Activated CD4-positive, alpha-beta T cell treated with anti-CD3 and anti-CD28 coated beads for 1 hour (primary cell): ENCODE measurements at places on chromosomes 2 and 18.

DNA sequence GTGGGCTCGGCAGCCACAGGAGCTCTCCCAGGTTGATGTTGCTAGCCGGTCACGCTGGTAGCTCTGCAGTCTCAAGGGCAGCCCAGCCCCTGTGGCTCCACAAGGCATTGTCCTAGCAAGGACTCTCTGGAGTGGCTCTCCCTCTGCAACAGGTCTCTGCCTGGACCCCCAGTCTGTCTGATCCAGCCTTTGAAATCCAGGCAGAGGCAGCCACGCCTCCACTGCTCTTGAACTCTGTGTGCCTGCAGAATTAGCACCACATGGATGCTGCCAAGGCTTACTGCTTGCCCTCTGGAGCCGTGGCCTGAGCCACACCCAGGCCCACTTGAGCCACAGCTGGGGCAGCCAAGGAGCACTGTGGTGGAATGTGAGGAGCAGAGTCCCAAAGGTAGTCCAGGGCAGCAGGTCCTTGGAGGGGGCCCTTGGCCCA is 43.0 kb upstream of the FAHD2A start:
- no peak for DNase-seq

DNA sequence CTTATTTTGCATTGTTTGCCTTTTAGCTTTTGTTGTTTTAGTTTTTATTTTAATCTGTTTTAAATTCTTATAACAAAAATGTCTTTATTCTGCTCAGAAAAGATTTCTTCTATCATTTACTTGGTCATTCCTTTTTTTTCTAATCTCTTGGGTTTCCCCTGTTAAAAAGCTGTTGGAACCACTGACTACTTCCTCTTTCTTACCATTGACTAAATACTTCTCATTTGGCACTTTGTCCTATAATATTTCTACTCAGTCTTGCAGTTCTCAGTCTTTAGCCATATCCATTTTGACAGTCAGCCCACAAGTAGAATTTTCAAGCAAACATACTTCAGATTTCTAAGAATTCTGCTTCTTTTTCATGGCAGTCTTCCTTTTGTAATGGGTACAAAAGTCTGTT is 567.2 kb downstream of the SATB2 start:
- no peak for DNase-seq

DNA sequence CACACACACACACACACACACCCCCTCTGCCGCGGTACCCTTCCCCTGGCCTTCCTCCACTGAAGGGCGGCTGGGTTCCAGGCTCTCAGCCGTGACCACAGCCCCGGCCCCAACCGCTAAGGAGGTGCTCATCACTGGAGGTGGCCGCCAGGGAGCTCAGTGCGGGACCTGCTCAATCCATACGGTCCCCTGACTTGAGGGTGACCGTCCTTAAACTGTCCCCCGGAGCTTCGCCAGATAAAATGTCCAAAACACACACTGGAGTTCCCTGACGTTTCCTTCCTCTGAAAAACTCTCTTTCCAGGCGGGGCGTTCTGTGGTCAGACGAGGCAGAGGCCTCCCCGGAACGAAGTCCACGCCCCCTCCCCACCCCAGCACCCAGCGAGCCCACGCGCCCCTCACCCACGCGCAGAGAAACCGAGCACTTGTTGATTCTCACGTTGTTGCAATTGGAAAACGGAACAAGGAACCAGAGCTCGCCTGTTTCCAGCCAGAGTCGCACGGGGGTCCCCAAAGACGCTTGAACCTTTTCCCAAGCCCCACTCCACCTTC is 1.4 kb downstream of the MBP start:
- no peak for DNase-seq

- no peak for DNase-seq
These were observed 535.4 kb upstream of the RAB6C start for GRCh38 chr2:129443865-129444739.

GRCh38 chr2:7773362-7774360 is 856.4 kb downstream of the RNF144A start:
- DNase-seq = no peak

DNA sequence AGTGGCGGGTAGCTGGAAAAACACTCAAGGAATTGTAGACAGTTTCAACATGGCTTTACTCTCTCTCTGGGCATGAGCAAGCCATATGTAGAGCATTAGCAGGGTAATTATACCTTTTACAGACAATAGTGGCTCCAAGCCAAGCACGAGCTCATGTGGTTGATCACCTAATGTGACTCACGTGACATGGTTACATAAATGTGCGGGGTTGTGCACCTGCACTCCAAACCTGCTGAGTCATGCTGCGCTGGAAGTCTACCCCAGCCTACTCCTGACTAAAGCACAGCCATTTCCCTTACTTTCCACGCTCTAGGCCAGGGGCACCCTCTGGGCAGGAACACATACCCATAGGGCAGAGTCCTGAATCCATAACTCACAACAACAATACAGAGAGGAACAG is 232.8 kb downstream of the MBD5 start:
- DNase-seq = no peak

GRCh38 chr2:5617358-5617757 is 74.8 kb upstream of the SOX11 start:
- no peak for DNase-seq

- no peak for DNase-seq
These were observed 28.8 kb downstream of the GMCL1 start for GRCh38 chr2:69858261-69858660.

DNA sequence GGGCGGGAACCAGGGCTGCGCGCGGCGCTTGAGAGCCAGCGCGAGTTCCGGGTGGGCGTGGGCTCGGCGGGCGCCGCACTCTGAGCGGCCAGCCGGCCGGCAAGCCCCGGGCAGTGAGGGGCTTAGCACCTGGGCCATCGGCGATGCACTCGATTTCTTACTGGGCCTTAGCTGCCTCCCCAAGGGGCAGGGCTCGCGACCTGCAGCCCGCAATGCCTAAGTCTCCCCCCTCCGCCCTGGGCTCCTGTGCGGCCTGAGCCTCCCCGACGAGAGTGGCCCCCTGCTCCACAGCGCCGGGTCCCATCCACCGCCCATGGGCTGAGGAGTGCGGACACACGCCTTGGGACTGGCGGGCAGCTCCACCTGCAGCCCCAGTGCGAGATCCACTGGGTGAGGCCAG is 36.5 kb upstream of the MAP2 start:
- DNase-seq = no peak

DNA sequence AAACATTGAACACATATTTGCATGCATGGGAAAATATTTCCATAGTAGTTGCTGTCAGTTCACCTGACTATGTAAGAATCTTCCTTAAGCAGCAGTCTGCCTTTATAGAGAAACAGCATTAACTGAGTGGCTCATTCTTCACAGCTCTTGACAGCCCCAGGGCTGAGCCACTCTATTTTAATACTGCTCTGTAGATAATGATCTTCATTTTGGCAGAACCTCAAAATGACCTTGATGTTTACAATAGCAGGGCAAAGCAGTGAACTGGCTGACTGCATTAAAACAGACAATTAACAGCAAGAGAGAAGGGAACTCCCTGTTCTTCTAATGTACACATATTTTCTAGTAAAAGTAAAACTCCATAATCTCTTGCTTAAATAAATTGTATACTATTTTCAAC is 580.6 kb upstream of the SOX11 start:
- no peak for DNase-seq

- peak; percentile 34 for DNase-seq
These were observed 13.3 kb upstream of the RAB17 start for GRCh38 chr2:237603718-237604362.

DNA sequence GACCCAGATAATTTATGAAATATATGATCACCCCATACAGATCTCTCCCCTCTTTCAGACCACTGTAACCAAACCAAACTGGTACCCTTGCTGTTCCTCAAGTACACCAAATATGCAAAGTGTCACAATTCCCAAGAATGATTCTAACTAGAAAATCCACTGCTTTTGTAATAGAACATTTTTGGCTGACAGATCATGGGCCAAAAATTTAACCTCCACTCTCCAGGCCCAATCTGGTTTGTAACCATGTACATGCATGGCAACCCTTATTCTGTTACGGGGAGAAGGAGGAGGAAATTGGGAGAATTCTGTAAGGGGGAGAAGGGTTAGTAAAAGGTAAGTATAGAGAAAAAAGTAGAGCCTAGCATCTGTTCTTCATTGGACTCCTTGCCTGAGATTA is 62.0 kb downstream of the IKZF2 start:
- no peak for DNase-seq

DNA sequence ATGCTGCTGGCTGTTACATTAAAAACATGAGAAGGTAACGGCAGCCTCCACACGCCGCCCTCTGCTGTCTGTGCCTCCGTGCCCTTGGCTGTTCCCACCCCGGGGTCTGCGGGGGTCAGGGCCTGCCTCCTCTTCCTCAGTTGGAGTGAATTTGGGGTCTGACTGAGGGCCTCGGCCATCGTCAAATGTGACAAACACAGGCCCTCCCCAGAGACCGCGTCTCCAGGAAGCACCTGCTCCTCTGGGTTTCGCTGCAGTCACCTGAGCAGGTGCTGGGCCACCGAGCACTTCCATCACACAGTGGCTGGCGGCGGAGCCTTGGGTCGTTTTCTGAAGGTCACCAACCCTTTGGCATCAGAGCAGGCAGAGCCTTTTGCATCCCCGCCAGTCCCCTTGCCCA is 70.9 kb downstream of the NFATC1 start:
- DNase-seq = no peak

DNA sequence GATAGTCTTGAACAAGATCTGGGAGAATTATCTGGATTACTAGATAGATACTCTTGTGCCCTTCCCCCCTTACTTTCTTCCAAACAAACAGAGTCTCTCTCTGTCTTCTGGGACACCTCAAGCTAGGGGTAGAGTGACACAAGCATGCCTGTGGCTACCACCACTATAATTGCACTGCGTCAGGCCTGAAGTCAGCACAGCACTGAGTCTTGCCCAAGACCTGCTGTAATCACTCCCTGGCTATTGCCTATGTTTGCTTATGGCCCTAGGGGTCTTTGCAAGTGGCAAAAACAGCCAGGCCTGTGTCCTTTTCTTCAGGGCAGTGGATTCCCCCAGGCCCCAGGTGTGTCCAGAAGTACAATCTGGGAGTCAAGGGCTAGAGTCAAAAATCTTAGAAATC is 106.6 kb downstream of the SLC5A7 start:
- DNase-seq = no peak

DNA sequence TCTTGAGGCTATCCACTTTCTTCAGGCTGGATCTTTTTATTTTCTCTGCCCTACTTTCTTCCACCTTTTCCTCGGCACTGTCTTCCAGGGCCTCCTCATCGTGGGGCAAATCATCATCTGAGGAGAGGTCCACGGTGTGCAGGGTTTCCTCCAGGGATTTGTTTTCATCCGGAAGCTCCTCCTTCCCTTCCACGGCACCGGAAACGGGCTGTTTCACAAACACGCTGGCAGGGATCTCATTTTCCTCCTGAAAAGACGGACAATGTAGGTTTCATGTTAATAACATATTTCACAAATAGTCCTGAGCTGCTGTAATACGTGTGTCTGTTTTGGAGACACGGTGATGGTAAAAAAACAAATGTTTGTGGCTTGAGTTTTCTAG is 10.4 kb downstream of the CAVIN2 start:
- DNase-seq = no peak

DNA sequence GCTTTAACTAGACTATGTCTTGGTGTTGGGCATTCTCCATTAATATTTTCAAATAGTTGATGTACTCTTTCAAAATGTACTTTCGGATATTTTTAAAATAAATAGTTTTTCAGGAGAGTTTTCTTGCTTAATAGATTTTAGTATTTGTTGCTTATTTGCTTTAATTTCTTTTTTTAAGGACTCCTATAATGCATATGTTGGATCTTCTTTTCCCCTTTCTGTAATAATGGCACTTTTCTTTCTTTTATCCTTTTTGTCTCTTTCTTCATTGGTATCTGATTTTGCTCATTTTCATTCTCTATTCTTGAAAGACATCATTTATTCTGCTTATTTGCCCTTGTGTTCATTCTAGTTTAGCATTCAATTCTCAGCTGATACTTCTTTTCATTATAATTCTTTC is 791.6 kb downstream of the GALR1 start:
- DNase-seq = no peak

DNA sequence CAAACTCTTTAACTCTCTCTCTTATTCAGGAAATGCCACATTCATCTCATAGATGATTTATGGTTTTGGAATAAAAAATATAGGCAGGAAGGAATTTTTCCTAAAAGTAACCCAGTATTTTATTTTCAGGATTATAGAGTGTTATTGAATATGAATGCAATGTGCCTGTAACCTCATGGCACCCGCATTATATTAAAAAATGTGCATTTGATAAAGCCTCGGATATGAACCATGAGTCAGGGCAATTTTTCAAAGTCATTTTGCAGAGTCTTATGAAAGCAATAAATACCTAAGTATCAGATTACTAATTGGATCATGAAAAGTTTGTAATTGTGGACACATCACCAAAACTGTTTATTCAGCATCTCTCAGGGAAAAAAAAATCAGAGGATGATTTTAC is 573.8 kb downstream of the TSN start:
- no peak for DNase-seq

- no peak for DNase-seq
These were observed 25.0 kb upstream of the RAPGEF4 start for GRCh38 chr2:172710584-172711047.

DNA sequence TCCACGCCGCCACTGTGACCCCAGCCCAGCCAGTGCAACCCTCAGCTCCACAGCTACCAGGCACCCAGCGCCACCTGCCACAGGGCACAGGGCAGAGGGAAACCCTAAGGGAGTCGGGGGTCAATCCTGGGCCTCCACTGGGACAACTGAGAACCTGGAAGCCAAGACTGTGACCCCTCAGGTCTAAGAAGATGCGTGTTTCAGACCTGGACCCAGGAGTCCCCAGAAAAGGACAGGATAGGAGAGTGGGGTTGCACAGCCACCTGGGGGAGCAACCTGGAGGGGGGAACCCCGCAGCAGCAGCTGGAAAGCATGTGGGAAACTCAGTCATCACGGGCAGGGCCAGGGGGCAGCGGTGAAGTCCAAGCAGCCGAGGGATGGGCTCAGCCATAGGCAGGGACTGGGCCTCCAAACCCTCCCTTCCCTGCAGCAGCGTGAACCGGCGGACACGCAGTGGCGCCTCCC is 4.1 kb downstream of the ESPNL start:
- DNase-seq = no peak

GRCh38 chr18:830315-830901 is 18.4 kb upstream of the YES1 start:
- no peak for DNase-seq

DNA sequence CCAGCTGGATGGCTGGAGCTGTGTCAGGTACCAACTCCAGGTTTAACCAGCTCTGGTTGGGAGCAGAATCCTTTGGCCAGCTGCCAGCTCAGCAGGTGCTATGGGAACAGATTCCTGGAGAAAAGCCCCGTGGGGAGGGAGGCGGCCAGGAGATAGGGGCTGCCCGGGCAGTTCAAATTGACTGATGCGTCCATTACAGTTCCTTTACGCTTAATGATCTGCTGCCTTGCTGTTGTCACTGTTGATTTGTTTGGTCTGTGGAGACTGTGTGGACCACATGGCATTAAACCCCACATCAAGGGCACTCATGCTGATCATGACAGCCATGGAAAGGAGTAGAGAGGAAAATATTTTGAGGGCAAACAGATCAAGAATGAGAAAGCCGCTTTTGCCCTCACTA is 200.0 kb downstream of the TSN start:
- DNase-seq = no peak
